ENCODE measurements at places on chromosomes 2 and 18.

DNA sequence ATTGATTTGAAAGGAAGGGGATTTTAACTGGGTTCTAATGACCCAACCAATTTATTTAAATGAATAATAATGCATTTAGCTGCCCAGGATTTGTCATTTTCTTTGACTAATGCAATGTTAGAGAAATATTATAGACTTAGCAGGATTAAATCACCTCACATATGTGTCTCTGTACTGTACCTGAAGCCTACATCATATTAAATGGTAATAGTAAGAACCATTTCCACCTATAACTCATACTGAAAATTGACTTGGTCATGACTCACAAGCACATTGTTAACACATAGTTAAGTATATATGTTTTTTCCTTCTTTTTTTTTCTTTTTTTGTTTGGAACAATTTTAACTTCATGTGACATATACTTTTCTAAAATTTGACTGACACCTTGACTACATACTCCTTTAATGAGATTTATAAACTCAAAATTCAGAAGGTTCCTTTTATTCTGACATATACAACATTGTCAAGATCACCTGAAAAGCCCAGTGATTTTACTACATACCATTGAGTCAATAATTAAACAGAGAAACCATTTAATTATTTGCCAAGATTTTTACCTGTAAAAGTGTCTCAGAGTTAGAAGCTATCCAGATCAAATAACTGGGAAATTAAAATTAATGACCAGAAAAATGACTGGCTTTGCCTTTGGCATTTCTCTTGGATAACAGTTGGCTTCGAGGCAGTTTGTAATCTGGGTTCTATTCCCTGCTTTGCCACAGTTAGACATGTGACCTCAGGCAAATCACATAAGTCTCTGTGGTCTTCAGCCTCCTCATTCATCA, 58.8 kb upstream of the CDC42EP3 start:
- no peak for DNase-seq

DNA sequence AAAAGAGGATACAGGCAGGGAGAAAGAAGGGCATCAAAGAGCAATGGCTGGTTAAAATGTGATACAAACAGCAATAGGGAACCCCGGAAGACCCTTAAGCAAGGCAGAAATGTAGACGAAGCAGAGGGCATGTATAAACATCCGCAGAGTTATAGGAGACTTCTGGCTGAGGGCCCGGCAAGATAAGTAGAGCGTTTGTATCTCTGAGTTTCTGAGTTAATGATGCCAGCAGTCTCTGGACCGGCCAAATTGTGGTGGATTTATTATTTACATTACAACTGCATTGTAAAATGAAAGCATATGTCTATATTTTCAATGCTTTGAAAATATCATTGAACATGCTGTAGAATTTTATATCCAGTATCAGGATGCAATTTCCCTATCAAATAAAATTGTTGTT, 148.0 kb upstream of the KCTD1 start:
- DNase-seq, result no peak

- peak; percentile 41 for DNase-seq
Observed at GRCh38 chr2:113203901-113204519, 30.2 kb downstream of the PSD4 start.

GRCh38 chr2:19225931-19226330, 132.5 kb downstream of the OSR1 start:
- DNase-seq, result no peak

- DNase-seq, result no peak
Observed at GRCh38 chr2:69054431-69054830, 41.5 kb downstream of the ANTXR1 start.

- no peak for DNase-seq
Observed at GRCh38 chr2:44055229-44055628, 59.4 kb upstream of the LRPPRC start.

- DNase-seq, result no peak
Observed at GRCh38 chr18:50528806-50529205, 31.1 kb upstream of the MAPK4 start.

- DNase-seq, result no peak
Observed at GRCh38 chr18:79526468-79527460, 131.0 kb downstream of the NFATC1 start.
